ENCODE measurements at places on chromosomes 7 and 10. TPM values are rescaled to one million over a fixed set of nuclear protein-coding genes. Genes with fewer than 3 reads are reported as not detected.

DNA sequence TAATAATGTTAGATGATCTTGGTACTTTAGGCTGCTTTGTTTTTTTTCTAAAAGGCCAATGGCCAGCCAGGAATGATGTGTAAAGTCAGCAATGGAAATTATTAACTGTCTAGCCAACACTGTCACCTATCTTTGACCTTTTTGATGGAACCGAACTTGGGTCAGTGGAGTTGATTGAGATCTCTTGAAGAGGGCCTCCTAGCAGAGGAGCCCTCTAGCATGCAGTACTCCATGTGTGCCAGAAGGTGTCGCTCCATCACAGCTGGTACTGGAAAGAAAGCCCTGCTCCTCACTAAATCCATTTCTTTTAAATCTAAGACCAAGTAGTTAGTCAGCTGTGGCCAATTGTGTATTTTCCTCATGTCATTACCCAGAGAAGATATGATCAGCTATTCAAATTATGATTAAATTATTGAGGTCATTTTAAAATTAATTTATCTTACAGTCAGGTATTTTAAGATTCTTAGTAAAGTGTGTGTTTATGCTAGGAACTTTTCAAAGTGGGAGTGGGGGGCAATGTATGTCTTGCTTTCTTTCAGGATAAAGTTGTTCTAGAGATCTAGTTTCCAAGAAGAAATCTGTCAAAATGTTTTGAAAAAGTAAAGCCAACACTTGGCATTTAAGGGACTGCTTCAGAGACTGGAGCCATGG, 33.1 kb upstream of the CROT start:
- DNase-seq = peak; percentile 45

- DNase-seq = peak; percentile 78
Measured at GRCh38 chr7:6160191-6160623, 112.2 kb downstream of the CYTH3 start.

GRCh38 chr10:5470062-5470751, 29.2 kb downstream of the CALML5 start:
- DNase-seq = no peak

CPVL gene
- polyA plus RNA-seq = 118 TPM

COL28A1 gene
- 0.28 TPM for polyA plus RNA-seq

Measured in heart left ventricle (tissue), 16 donors.